Erythroblast (primary cell): ENCODE measurements at places on chromosomes 3 and 15.

DNA sequence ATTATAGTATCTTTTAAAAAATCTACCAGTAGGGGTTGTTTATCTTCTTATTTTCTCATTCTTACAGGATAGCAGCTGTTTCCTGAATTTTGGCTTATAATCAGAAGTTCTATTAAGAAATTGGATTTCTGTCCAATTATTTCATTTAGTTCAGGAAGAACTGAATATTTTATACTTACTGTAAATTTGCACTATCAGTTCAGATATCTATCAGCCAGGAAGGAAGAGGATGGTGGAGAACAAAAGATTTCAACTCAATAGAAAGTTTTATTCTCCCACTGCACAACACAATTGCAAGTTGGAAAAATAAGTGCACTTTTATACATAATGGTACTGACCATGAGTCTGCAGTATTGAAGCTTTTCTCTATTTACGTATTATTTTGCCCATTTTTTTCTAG, 400.9 kb downstream of the PLOD2 start:
- DNase-seq = no peak

- no peak for DNase-seq
Measured at GRCh38 chr3:126867863-126868200, 115.1 kb upstream of the PLXNA1 start.

DNA sequence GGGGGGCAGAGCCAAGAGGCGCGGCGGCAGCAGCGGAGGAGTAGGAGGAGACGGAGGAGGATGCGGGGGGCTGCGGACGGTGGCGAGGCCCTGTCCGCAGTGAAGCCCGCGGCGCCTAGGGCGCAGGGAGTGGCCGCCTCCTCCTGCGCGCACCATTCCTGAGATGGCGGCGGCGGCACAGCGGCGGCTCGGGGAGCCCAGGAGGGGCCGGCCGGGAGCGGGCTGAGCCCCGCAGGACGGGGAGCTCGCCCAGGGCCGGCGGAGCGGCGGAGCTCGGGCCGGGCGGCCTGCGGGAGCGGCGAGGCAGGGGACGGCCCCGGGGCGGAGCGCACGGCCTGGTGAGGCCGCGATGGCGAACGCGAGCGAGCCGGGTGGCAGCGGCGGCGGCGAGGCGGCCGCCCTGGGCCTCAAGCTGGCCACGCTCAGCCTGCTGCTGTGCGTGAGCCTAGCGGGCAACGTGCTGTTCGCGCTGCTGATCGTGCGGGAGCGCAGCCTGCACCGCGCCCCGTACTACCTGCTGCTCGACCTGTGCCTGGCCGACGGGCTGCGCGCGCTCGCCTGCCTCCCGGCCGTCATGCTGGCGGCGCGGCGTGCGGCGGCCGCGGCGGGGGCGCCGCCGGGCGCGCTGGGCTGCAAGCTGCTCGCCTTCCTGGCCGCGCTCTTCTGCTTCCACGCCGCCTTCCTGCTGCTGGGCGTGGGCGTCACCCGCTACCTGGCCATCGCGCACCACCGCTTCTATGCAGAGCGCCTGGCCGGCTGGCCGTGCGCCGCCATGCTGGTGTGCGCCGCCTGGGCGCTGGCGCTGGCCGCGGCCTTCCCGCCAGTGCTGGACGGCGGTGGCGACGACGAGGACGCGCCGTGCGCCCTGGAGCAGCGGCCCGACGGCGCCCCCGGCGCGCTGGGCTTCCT, at the start of gene GPR27:
GPR27 (plus strand) TSS at position 155 of the 909 bp plus-strand sequence; CDS start at position 350, 195 bp downstream.
- DNase-seq = peak; percentile 3

DNA sequence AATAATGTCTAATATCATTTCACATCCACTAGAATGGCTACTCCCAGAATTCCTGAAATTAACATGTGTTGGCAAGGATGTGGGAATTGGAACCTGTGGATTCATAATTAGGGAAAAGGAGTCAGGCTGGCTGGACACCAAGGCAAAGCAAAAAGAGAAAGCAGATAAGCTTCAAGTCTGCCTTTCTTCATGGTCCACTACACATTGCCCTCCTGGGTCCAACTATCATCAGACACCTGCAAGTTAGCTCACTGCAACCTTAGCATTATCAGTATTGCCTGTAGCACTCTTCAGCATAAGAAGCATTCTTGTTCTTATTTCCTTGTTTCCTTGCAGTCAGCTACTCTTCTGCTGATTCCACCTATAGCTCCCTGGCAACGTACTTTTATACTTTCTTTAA, 124.3 kb downstream of the ZNF280D start:
- DNase-seq = no peak

GRCh38 chr3:63937661-63938651, 25.8 kb upstream of the SCAANT1 start:
- peak; percentile 73 for DNase-seq

- no peak for DNase-seq
Measured at GRCh38 chr3:119781330-119782198, at the start of gene NR1I2. Gene NR1I2 (plus strand): TSS chr3:119782101.

- no peak for DNase-seq
Measured at GRCh38 chr3:135238871-135239614, 444.0 kb downstream of the EPHB1 start.

DNA sequence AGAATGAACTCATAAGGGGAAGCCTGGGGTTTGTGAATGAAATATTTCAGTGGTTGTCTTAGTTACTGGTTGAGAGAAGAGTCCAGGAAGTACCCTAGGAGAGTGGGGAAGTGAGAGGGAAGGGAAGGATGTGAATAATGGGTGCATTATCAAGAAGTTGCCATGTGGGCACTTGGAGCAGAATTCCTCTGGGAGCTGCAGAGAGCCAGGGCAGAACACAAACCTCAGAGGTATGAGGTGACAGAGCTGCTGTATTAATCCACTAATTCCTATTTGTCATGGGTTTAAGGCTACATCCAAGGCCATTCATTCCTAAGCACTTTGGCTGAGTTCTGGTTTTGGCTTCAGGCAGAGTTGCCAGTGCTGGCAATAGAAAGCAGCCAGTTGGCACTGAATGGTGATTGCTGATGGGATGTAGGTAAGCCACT, 29.0 kb downstream of the NDUFB4 start:
- DNase-seq = no peak

DNA sequence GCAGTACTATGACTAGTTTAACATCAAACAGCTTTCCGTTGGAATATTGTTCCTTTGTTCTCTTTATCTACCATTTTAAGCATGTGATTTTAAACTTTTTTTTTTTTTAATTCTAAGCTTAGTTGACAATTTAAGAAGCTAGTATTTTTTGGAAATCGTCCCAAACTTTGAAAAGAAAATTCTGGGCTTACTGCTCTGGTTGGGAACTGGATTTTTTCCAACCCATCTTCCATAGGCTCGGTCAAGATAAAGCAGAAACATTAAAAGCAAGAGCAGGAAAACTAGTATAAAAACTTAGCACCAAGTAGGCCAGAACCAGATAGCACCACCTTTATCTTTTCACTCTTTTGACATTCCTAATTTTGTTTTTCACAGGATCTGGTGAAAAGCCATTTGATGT, 49.9 kb downstream of the TSC22D2 start:
- no peak for DNase-seq

DNA sequence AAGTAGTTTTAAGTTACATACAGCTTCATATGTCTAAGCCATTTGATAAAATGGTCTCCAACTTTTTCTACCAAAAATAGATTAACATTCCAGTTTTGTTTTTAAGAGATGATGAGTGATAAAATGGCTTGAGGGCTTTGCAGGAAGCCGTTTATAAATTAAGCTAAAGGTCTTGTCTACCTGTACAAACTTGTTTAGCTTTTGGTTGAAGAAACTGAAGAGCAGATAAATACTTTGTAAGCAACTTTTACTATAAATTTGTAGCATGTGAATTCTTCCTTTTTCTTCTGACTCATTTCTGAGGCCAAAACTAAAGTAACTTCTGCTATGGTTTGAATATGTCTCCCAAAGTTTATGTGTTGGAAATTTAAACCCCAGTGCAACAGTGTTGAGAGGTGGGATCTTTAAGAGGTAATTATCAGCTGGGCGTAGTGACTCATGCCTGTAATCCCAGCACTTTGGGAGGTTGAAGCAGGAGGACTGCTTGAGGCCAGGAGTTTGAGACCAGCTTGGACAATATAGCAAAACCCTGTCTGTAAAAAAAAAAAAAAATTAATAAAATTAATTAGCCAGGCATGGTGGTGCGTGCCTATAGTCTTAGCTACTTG, 8.2 kb upstream of the NEDD4 start:
- no peak for DNase-seq

DNA sequence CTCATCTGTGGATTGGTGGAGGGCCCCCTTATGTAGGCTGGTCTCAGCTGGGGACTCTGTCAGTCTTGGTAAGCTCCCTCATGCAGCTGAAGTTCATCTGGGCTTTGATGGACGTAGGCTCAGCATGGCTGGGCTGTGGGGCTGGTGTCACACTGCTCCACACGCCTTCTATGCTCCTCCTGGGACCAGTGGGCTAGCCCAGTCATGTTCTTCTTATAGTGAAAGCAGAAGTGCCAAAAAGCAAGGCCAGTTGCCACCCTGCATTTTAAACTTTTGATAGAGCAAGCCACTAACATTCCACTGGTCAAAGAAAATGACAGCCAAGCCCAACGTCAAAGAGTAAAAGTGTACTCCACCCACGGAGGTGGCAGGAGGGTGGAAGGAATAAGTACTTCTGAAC, 165.5 kb downstream of the MEX3B start:
- DNase-seq = no peak

- DNase-seq = no peak
Measured at GRCh38 chr3:123281406-123281805, 79.7 kb downstream of the SEC22A start.

DNA sequence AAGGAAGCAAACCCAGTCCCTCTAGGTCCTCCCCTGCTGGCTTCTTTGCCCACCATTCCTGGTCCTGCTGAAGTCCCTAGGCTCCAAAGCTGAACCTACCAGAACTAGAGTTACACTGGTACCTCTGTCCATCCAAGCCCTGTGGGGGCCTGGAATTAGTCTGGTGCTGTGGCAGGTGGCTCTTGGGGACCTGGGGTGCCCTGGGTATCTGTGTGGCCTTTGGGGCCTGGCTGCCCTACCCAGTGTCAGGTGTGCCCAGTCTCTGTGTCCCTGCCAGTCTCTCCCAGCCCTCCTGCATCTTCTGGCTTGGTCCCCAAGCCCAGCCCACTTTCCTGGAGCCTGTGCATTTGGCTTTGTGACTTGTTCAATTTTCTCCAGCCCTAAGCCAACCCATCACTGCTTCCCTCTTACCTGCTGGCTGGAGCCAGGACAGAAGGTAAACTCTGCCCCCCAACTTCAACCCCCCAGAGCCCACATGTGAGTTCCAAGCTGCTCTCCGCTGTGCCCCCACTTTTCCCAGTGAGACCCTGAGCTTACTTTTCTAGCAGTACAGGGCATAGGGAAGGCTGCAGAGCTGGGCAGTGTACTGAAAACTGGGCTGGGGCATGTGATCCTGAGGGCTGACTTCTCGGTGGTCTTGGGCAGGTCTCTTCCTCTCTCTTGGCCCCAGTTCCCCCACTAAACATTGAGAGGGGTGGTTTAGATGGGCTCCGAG, 28.3 kb upstream of the HHATL start:
- no peak for DNase-seq

- no peak for DNase-seq
Measured at GRCh38 chr15:62545467-62546227, 380.6 kb upstream of the C2CD4B start.

DNA sequence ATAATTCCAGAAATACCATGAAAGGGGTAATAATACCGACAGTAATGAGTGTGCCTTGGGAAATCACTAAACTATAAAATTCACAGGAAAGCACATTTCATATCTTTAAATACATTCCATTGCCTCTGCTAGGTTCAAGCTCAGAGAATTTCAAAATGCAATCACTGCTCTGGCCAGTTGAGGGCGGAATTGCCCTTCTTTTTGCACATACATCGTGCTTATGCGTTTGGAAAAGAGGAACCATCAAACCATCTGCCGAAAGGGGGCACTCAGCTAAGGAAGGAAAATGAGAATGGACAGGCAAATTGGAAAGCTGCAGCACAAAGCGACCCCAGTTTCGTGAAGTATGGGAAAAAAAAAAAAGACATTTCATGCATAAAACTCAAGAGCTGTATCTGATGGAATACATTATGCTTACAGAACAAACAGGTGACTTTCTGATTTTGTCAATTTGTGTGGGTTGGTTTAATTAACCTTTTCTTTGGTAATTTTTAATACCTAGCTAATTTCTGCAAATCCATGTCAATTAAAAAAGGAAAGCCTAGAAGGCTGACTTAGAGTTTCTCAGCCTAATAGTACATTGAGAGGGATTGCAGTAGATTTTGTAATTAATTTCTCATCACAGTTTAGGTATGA, 61.4 kb downstream of the TUSC7 start:
- DNase-seq = peak; percentile 77

- DNase-seq = no peak
Measured at GRCh38 chr3:188160751-188161150, 6.8 kb downstream of the LPP start.

DNA sequence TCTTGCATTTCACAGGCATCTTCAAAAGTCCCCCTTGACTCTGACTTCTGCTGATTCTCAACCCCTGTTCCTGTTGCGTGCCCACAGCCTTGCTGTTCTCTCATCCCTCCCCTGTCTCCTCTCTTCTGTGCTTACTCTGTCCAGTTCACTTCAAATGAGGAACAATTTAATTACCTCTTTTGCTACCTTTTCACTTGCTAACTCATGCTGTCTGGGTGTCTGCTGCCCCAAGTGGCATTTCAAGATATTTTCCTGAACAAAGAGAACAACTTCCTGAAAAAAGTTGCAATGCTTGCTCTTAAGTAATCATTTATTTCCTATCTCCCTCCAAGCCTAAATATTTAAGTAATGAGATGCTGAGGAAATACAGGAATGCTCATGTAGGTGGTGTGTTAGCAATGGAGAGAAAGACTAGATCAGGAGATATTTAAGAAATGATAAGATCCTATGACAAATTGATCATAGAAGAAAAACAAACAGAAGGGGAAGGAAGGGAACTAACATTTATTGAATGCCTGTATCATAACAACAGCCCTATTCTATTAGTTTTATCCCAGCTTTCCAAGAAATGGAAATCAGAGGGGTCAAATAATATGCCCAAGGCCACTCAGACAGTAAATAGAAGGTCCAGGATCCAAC, 42.2 kb downstream of the SV2B start:
- DNase-seq = no peak

DNA sequence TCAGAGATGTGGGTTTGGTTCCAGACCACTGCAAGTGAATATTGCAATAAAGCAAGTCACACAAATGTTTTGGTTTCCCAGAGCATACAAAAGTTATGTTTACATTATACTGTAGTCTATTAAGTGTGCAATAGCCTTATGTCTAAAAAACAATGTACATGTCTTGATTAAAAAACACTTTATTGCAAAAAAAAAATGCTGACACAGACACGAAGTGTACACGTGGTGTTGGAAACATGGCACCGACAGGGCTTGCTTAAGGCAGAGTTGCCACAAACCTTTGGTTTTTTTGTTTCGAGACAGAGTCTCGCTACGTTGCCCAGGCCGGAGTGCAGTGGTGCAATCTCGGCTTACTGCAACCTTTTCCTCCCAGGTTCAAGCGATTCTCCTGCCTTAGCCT, 50.1 kb downstream of the RAB11A start:
- DNase-seq = no peak

GRCh38 chr3:56409790-56410189, 58.5 kb downstream of the ERC2 start:
- no peak for DNase-seq

GRCh38 chr3:78348664-78349063, 1308.8 kb downstream of the ROBO2 start:
- no peak for DNase-seq
